ENCODE measurements at places on chromosomes 2 and 18.

GRCh38 chr18:7987284-7987976 lies 420.3 kb downstream of the PTPRM start:
- no peak for DNase-seq

- no peak for DNase-seq
Measured at GRCh38 chr2:161722547-161723503, 98.6 kb downstream of the SLC4A10 start.

DNA sequence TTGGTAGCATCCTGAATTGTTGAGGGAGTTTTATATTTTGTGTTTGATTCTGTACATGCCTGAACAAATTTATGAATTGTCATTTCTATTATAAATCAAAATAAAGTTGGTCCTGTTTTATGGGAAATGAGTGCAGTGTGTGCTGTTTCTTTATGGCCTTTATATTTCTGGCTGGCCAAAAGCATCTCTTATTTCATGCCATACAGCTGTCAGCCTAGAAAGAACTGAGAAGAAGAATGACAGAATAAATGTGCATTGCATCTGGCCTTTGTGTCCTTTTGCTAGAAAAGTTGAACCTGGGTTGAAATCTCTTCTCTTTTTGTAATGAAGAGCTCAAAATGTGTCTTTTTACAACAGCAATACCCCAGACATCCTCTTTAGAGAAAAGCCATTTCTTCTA lies 474.7 kb upstream of the LRATD1 start:
- no peak for DNase-seq

GRCh38 chr18:23650968-23651927 lies 11.5 kb downstream of the ANKRD29 start:
- no peak for DNase-seq

- DNase-seq: no peak
Measured at GRCh38 chr2:215637651-215638050, 201.8 kb upstream of the FN1 start.

GRCh38 chr2:171102802-171103201 lies 57.9 kb downstream of the TLK1 start:
- no peak for DNase-seq

DNA sequence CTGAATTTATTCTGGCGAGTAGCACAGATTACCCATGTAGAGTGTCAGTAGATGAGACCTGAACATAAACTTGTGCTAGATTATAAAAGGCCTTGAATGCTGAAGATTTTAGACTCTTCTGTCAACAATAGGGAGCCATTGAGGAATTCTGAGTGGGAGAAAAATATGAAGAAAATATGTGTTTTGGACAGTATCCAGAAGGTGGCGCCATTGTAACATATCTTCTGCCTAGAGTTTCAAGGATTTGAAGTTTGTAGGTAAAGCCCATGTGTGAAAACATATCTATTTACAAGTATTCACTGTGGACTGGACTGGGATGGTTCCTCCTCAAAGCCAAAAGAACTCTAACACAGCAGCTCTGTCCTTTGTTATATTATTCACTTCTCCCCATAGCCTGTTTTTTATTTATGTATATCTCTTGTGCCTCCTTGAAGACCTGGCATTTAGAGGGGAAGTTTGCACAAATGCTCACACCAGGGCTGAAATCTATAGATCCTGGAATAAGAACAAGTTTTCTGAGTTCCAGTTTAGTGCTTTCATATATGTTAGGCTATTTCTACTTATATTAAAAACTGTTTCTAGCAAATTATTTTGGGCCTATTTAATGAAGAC lies 124.9 kb downstream of the RDH14 start:
- no peak for DNase-seq

DNA sequence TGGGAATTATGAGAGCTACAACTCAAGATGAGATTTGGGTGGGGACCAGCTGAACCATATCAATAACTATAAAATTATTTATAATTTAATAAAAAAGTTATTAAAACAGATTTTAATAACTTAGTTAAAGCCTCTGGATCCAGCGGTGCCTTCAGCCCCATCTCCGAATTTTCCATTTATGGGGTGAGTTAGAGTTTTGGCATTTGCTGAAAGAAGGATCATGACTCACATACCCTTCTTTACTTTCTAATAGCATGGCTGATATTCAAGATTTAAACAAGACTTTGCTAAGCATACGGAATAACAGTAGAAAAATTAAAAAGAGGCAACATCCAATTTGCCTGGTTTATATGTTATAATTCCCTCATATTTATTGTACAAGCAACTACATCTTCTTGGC lies 94.5 kb downstream of the RDH14 start:
- no peak for DNase-seq

- DNase-seq: no peak
Measured at GRCh38 chr2:197615016-197615652, 60.3 kb downstream of the RFTN2 start.

DNA sequence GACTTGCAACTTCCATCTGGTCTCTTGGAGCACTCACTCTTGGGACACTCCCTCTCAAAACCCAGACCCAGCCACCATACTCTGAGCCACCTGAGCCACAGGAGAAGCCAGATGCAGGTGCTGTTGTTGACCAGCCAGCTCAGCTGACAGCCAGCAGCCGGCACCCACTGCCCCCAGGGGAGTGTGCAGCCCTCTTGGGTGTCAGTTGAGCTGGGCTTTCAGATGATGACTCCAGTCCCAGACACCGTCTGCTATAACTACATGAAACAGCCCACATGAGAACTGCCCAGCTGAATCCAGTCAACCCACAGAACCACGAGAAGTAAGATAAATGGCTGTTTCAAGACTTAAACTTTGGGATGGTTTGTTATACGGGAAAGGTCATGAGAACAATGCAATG lies 10.7 kb upstream of the IGFBP2 start:
- DNase-seq: no peak

DNA sequence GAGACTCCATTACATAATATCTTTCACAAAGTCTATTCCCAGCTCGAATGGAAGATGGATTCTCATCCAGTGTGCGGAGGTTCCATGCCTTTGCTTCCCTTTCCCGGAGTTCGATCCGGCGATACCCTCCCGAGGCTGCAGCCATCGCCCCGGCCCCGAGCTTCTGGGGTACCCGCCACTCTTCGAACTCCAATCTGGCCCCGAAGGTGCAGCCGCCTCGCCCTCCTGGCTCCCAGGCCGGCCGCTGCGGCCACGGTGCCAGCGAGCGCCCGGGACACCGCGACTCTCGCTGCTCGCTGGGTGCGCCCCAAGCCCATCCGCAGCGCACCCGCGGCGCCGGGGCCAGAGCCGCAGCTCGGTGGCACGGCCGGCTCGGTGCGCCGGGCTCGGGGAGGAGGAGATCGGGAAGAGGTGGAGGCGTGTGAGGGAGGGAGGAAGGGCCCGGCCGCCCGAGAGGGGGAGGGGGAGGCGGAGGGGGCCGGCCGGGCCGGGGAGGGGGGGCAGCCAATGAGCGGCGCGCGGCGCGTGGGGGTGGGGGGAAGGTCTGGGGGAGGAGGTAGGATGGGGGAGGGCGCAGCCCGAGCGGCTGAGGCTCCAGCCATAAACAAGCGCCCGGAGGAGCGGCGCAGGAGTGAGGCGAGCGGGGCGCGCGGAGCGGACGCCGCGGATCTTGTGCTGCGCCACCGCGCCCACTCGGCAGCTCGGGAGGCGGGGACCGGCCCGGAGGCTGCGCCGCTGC lies at the start of gene CRIM1:
Gene CRIM1, plus strand, starts transcription at position 628 of the 739 bp plus-strand sequence. CDS start 515 bp downstream, outside the sequence.
- peak; percentile 57 for DNase-seq

- no peak for DNase-seq
Measured at GRCh38 chr2:222613715-222614331, 42.1 kb downstream of the FARSB start.

GRCh38 chr2:11617984-11618707 lies 51.8 kb downstream of the NTSR2 start:
- no peak for DNase-seq

GRCh38 chr2:217741381-217741955 lies 261.3 kb downstream of the TNS1 start:
- DNase-seq: no peak

GRCh38 chr2:113894156-113894743 lies 4.4 kb downstream of the ACTR3 start:
- DNase-seq: no peak

DNA sequence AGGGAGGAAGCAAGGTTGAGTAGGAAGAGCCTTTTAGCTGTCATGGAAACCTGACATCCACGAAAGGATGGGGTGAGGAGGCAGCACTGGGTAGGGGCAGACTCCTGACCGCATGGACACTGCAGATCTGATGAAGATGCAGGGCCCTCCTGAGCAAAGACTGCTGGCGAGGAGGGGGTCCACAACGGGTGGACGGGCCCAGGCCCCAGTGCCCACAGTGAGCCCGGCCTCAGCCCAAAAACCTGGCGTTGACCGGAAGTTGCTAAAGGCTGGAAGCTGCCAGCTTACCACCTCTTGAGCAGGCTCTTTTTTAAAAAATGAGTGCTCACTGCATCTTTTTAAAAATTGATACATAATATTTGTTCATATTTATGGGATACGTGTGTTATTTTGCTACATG lies 247.3 kb downstream of the SH3BP4 start:
- no peak for DNase-seq

- no peak for DNase-seq
Measured at GRCh38 chr2:59322870-59323269, 1081.7 kb upstream of the FANCL start.

DNA sequence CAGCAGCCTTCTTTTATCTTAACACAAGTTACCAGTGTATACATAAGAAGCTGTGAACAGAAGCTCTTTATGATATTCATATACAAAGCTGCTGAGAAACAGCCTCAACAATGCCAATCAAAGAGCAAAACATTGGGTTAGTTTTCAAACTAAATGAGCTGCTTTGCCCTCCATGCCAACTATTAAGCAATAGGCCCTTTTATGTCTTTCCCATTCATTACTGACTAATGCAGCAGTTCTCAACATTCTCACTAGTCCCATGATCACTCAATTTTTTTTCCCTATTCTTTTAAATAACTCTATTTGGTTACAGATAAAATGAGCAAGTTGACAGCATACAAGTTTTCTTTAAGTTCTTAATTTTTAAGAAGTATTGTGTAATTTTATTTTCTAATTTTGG lies 57.9 kb upstream of the FRZB start:
- DNase-seq: no peak

DNA sequence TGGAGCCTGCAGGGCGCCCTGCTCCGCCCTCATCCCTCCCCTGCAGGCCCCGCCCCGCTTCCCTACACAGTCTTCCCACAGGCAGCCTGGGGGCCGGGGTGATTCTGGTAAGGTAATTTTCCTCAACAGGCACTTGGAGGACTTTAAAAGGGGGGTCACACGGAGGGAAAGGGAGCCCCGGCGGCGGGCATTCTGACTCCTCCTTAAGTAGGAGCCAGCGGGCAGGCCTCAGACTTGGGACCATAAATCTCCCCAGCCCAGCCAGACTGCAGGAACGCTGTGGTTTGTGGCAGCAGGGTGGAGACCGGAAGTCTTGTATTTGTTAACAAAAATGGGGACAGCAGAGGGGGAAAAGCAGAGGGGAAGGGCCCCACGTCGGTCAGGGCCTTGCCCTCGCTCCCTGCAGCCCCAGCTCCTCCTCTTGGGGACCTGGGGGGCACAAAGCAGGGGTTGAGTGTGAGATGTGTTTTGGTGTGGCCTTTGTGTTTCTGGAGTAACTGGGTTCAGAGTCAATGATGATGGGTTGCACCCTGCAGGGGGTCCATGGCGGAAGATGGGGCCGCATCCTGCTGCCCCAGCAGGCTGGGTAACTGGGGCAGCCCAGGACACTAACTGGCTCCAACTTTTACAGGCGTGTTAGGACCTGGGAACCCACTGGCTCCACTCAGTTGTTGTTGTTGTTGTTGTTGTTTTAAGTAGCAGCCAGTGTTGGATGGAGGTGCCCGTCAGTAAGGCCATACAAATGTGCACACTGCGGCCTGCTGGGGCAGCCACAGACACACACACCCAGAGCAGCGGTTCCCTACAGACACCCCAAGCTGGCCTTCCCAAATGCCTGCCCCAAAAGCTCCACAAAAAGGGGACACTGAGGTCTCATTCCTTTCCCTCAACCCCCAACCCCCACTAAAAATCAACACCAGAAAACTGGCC lies 27.7 kb downstream of the SMAD7 start:
- DNase-seq: no peak

Data from activated naive CD4-positive, alpha-beta T cell treated with anti-CD3 and anti-CD28 coated beads, Interleukin-2, amount 50 U/mL, for 16 hours (primary cell).